ENCODE measurements at places on chromosomes 13 and 19. TPM values are rescaled to one million over a fixed set of nuclear protein-coding genes. Genes with fewer than 3 reads are reported as not detected.

PLPPR2 gene
- 6.1 TPM for total RNA-seq

ZNF726 gene
- total RNA-seq = 0.11 TPM

GRCh38 chr19:45439190-45439568, 15.5 kb upstream of the ERCC1 start:
- H3K4me3 ChIP-seq = peak overlapping the region; percentile 67
- no peak overlapping the region for H3K27ac ChIP-seq

DNA sequence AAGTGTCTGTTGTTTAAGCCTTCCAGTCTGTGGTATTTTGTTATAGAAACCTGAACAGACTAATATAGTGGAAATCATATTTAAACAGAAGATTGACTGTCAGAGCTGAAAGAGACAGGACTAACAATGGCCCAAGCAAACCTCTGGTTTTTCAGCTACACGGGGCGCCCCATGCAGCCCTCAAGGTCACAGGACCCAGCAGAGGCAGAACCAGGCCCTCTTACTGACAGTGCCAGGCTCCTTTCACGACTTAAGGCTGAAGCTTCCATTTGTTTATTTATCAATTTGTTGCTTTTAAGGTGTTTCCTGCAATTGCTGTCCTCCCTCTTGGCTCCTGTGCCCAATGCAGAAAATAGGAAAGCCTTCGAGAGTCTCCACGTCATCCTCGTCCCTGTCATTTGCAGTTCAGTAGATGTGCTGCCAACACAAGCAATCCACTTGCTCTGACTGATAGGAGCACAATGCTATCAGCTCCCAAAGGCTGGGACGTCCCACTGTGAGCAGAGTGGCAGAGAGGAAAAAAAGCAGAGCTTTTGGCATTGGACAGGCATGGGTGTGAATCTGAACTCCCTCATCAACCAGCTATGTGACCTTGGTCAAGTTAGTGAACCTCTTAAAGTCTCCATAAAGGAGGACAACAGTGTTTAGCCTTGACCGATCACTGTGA, 10.5 kb upstream of the SLC7A1 start:
- no peaks in the 10 kb centered on the region for H3K36me3 ChIP-seq
- H3K4me3 ChIP-seq = no peak overlapping the region
- no peak overlapping the region for H3K27ac ChIP-seq
- no peak for DNase-seq
- no peaks in the 10 kb centered on the region for H3K27me3 ChIP-seq
- no peaks in the 10 kb centered on the region for H3K4me1 ChIP-seq

MAG gene
- total RNA-seq = not detected

DNA sequence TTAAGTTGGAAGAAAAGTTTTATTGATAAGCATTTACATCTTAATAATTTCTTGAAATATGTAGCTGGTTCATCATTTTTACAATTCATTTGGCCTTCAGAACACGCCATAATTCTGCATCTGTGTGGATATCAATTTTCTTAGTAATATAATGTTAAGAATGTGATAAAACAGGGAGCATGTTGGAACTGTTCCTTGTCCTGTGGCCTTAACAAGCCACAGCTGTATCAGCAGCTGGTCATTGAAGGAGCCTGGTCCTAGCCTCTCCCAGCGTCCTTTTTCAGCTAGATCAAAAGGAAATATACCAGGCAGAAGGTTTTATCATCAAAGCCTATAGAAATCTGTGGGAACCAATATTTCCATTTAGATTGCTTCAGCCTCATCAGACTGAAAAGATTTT, 421.8 kb downstream of the SPRY2 start:
- H3K4me1 ChIP-seq = no peaks in the 10 kb centered on the region
- no peak overlapping the region for H3K27ac ChIP-seq
- DNase-seq = no peak

FAM98C gene
- 16.4 TPM for total RNA-seq

GRCh38 chr13:30422054-30422839, at the start of gene UBE2L5:
UBE2L5 (plus strand) TSS chr13:30422493; CDS start chr13:30427991, 5,498 bp downstream.
- peak within 1 kb of the TSS; percentile 89 for H3K4me3 ChIP-seq
- DNase-seq = peak; percentile 89
- no peaks in the 10 kb centered on the region for H3K27me3 ChIP-seq
- no peak within 1 kb of the TSS for H3K27ac ChIP-seq

KLK15 gene
- total RNA-seq = not detected

DNA sequence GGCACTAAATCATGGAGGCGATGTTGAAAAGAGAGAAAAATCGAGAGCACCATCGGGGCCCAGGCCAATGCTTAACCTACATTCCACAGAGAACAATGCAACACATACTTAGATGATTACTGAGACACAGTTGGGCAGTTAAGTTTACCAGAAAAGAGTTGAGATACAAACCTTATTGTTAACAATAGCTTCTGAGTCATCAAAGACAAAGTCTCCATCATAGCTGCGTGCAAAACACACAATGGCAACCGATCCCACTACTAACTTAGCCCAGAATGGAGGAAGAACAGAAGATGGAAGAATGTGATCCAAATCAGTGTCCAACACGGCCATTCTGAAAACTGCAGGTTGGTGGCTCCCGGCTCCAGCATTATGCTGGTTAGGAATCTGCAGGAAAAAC, 6.2 kb downstream of the TMTC4 start:
- H3K4me1 ChIP-seq = no peaks in the 10 kb centered on the region
- H3K27me3 ChIP-seq = no peaks in the 10 kb centered on the region
- peaks cover 43% of the 10 kb centered on the region for H3K36me3 ChIP-seq
- H3K27ac ChIP-seq = no peak overlapping the region

- H3K4me1 ChIP-seq = 0 out of 2 replicates have a peak, but pooled peaks cover 2% of the 10 kb centered on the region
- H3K4me3 ChIP-seq = peak overlapping the region; percentile 100
- DNase-seq = no peak
- H3K36me3 ChIP-seq = peaks cover 14% of the 10 kb centered on the region
Observed at GRCh38 chr19:55635856-55636440, 4.9 kb upstream of the ZNF580 start.

ZIM2 gene
- total RNA-seq = not detected

DNA sequence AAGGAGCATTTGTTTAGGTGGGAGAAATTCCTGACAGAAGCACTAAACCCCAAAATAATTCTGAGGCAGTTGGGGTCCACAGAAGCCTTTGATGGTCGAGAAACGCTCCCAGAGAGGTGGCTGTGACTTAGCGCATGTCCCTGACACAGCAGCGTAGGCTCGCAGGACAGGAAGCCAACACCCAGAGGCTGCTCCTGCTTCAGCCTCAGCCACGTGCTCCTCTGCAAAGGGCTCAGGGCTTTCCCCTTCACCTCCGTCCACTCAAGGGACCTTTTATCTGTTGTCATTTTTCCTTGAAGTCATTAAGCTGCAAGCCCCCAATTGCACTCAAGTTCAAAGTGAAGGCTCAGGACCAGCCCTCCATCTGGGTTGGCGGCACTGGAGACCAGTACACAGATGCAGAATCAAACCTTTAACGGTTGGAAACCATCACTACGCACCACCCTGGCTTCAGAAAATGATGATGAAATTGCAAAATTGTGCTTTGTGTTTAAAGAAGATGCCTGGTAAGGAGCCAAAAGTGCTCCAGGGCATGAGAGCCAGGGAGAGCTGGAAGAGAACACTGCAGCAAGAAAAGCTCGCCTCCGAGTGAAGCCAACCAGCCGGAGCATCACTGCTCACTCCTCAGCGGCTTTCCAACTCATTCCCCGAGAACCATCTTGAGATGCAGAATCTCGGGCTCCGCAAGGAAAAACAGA, 219.6 kb downstream of the RAP2A start:
- H3K27me3 ChIP-seq = no peaks in the 10 kb centered on the region
- no peak overlapping the region for H3K27ac ChIP-seq

DNA sequence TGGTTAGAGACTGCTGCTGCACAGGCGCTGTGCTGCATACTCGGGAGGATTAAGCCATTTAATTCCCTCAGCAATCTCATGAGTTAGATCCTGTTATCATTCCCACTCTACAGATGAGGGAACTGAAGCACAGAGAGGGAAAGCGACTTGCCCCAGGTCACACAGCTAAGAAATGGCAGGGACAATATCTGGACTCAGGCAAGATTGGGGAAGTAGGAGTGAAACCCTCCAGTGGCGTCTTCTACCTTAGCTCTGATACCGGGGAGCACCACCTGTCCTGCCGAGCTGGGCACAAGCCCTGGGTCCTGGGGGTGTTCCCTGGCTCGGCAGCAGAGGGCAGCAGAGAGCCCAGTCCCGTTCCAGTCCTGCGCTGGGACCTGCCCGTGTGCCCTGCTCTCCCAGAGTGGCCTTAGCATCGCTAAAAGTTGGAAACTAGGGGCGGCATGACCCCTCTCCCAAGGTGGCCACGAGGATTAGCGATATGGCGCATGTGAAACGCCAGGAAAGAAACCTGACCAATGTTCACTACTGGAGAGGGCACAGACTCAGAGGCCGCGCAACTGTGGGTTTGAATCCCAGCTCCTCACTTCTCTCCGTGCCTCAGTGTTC, 20.5 kb downstream of the CYTH2 start:
- peak; percentile 92 for DNase-seq
- no peak overlapping the region for H3K27ac ChIP-seq
- peaks cover 19% of the 10 kb centered on the region for H3K36me3 ChIP-seq

- no peak overlapping the region for H3K4me3 ChIP-seq
- no peak for DNase-seq
- no peaks in the 10 kb centered on the region for H3K27me3 ChIP-seq
- H3K27ac ChIP-seq = no peak overlapping the region
- no peaks in the 10 kb centered on the region for H3K36me3 ChIP-seq
- H3K4me1 ChIP-seq = peaks cover 2% of the 10 kb centered on the region
Observed at GRCh38 chr13:89113744-89114143, 1442.6 kb downstream of the SLITRK5 start.

DNA sequence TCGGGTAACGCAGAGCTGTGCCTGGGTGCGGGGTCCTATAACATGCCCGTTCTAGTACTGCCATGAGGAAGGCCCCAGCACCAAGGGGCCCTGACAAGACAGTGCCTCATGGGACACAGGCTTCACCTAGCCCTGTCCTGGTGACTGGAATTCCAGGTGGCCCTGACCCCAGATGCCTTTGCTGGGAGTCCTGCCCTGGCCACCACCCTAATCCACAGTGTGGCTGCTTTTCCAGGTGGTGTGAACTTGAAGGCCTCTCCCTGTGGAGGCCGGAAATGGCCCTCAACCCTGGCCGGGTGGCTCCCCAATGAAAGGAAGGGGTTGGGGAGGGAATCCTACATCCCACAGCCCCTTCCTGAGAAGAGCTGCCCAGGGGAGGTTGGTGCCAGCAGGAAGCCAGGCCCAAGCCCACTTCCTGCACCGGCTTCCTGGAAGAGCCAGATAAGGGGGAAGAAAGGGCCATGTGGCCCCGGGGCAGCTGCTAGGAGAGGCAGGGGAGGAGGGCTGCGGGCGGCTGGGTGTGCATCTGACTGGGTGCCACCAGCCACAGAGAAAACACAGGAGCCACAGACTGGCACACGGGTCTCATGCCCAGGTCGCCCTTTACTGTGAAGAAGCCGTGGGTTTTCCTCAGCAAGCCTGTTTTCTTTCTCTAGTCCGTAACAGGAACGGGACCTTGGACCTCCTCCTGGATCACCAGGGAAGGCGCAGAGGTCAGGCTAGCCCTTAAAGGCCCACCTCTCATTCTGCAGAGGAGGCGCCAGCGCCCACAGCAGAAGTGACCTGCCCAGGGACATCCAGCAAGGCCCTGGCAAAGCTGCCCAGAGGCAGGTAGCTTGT, 4.7 kb downstream of the LSM4 start:
- H3K36me3 ChIP-seq = peaks cover 24% of the 10 kb centered on the region
- no peak for DNase-seq
- H3K27me3 ChIP-seq = no peaks in the 10 kb centered on the region
- peaks cover 8% of the 10 kb centered on the region for H3K4me1 ChIP-seq
- no peak overlapping the region for H3K4me3 ChIP-seq

DNA sequence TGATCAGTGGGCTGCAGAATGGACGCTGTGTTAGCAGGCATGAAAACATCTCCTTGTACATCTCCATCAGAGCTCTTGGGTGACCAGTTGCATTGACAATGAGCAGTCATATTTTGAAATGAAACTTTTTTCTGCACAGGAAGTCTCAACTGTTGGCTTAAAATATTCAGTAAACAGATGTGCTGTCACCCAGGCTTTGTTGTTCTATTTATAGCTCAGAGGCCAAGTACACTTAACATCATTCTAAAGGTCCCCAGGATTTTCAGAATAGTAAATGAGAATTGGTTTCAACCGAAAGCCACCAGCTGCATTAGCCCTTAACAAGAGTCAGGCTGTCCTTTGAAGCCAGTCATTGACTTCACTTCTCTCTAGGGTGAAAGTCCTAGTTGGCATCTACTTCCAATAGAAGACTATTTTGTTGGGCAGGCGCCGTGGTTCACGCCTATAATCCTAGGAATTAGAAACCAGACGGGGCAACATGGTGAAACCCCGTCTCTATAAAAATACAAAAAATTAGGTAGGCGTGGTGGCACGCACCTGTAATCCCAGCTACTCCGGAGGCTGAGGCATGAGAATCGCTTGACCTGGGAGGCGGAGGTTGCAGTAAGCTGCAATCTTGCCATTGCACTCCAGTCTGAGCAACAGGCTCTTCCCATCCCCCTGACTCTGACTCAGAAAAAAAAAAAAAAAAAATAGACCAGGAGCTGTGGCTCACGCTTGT, 7.9 kb upstream of the PDE4A start:
- H3K4me3 ChIP-seq = no peak overlapping the region
- no peaks in the 10 kb centered on the region for H3K36me3 ChIP-seq
- no peak overlapping the region for H3K27ac ChIP-seq
- no peaks in the 10 kb centered on the region for H3K4me1 ChIP-seq
- peaks cover 4% of the 10 kb centered on the region for H3K27me3 ChIP-seq
- no peak for DNase-seq

- no peak overlapping the region for H3K27ac ChIP-seq
- no peaks in the 10 kb centered on the region for H3K36me3 ChIP-seq
- DNase-seq = no peak
- no peak overlapping the region for H3K4me3 ChIP-seq
- H3K4me1 ChIP-seq = no peaks in the 10 kb centered on the region
Observed at GRCh38 chr19:33879818-33880575, 83.3 kb downstream of the KCTD15 start.

GRCh38 chr19:20453425-20453935, 112.1 kb downstream of the ZNF737 start:
- H3K27me3 ChIP-seq = no peaks in the 10 kb centered on the region
- no peak for DNase-seq
- H3K36me3 ChIP-seq = no peaks in the 10 kb centered on the region
- H3K27ac ChIP-seq = no peak overlapping the region
- no peaks in the 10 kb centered on the region for H3K4me1 ChIP-seq

DNA sequence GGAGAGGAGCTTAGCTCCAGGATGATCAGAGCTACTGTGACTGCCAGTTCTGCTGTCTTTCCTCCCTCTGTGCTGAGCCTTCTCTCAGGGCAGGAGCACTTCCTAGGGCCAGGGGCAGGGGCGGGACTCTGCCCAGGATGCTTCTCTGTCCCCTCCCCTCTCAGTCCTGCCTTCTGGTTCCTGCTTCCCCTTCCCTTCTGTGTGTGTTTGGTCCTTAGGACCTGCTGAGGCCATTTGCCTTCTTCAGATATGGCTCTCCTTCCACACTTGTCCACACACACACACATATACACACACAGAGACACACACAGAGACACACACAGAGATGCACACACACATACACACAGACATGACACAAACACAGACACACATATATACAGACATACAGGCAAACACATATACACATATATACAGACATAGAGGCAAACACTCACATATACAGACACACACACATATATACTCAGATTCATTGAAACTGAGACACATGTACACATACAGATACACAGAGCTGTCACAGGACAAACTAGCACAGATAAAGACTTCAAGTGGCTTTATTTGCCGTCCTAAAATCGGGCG, 22.0 kb upstream of the CD177 start:
- H3K4me1 ChIP-seq = peaks cover 14% of the 10 kb centered on the region
- H3K27me3 ChIP-seq = no peaks in the 10 kb centered on the region
- no peak for DNase-seq
